ENCODE measurements at places on chromosomes 1 and 21.

DNA sequence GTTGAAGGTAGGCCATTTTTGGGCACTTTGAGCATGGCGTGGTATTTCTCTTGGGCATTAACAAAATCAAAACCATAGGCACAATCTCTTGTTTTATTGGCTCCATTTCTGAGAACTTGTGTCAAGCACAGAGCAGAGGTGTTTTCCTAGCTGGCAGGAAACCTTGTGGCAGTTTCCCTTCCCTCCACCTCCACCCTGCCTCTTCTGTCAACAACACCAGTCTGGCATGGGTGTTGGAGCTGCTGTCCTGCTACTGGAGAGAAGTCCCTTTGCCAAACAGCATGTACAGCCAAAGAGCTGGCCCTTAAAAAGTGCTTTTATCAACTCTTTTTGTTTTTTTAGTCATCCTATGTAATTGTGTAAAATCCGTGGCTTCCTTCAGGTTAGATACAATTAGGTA lies 16.0 kb downstream of the ATP1A1 start:
- no peak for DNase-seq

DNA sequence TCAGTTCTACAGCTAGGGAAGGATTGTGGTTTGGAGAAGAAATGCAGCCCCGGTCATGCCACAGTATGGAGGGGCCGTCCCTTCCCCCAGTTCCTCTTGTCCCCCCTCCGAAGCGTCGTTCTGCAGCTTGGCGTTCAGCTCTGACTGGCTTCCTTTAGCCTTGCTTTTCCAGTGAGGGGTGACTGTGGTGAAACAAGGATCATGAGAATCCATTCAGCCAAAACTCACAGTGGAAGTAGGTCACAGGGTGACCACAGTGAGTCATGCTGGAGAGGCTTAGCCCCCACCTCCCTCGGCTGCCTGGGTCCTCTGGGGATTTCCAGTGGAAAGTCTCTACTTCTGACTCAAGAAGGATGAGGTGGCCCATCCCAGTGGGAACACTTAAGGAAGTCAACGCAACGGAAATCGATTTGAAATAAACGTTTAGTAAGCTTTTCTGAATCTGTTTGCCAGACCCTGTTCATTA lies 37.3 kb upstream of the COL6A2 start:
- DNase-seq: peak; percentile 99

DNA sequence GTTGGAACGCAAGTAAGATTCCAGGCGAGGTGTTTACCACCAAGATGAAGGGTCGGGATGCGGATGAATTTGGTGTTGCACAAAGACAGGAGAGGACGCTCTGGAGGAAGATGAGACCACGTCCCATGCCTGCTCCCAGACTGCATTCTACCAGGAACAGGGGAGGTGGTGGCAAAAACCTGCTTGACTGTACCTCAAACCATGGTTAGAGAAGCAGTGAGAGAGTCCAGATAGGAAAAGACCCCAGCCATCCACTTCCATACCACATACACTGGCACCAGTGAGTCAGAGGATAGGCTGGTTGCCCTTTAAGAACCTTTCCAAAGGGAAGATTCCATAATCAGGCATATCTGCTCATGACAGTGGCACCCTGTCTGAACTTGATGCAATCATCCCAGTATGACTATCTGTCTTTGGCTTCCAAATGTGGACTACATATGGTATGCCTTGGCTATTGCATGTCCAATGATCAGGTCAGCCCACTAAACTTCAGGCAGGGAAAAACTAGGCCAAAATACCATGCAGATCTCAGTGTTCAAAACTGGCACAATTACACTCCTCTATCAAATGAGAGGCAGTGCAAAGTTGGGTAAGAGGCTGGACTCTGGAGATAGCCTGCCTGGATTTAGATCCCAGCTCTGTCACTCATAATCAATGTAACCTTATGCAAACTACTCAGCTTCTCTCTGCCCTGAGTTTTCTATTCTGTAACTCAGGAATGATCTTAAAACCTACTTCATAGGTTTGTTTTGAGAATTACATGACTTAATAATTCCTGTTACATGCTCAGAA lies 20.6 kb downstream of the NPR1 start:
- peak; percentile 46 for DNase-seq

DNA sequence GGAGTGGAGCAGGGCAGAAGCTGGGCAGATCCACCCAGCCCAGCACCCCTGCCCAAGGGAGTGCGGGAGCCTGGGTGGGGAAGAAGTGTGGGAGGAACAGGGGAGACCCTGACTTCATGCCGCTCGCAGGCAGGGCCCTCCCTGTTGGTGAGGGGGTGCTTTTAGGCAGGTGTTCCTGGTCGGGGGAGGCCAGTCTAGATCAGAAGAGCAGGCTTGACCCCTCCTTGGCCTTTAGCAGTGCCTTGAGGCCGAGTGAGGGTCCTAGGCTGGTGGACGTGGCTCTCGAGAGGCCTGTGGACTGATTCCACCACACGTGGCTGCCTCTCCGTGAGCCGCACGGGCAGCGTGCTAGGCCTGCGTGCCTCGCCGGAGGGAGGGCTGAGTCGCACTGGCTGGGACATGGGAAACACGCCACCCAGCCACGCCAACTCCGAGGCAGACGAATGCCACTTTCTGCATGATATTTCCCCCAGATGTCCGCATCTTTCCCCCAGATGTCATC lies 19.4 kb upstream of the COL18A1 start:
- DNase-seq: no peak

DNA sequence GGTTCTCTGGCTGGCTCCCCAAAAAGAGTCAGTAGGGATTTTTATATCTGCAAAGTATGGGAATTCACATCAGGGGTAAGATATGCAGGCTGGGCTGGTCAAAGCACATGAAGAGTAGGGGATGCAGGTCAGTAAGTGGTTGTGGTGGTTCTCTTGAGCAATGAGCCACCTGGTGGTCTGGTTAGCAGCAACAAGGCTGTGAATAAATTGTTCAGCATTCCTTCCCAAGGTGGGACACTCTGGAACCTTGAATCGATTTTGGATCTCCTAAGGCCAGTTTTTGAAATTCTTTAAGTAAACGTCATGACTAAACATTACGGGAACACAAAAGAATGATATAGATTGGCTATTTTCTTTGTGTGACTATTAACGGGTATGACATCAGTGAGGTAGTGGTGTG lies 563.0 kb upstream of the NEGR1 start:
- DNase-seq: peak; percentile 33

GRCh38 chr21:42461881-42462877 lies 33.8 kb downstream of the RSPH1 start:
- no peak for DNase-seq

DNA sequence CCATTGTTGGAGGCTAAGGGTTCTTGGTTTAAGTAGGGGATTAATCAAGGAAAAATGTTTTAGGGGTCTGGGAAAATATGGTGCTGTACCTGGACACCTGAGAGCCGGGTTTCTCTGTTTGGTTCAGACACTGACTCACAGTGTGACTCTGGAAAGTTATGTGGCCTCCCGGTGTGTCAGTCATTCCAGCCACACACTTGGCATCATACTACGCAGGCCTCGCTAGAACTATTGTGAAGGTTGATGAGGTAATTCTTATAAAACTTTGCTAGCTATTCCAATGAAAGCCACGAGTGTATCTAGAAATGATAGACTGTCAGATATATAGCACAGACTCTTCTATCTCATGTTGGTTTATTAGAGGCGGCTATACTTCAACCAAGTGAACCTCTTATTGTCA lies 4.8 kb upstream of the CAMSAP2 start:
- DNase-seq: no peak

DNA sequence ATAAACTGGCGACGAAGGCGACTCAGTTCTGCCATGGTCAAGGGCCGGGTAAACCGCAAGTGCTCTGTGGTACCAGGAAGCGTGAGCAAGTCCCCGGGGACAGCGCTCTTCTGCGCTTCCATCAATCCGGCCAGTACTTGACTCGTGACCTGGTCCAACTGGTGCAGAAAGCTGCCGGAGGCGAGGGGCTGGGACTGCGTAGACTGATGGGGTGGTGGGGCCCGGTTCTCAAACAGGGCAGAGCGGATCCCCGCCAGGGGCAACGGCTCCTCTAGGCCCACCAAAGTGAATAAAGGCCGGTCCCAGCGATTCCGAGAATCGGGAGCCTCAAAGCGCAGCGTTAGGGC lies 852 bp downstream of the KTI12 start:
- peak; percentile 74 for DNase-seq

DNA sequence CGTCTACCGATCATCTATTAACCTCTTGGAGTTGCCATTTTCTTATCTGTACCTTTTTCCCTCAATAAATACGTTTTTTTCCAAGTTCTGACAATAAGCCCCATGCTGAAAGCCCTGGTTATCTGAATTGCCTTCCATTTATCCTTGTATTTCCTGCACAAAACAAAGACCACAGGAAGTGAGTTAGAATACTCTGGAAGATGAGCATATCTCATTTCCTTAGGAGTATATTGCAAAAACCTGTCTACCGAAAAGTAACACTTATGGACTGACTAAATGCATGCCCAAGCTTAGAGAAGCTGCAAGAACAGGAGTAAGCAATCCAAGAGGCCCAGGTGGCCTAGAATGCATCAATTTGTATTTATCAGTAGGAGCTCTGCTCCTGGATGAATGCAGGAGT lies 39.9 kb downstream of the DIRAS3 start:
- peak; percentile 30 for DNase-seq

- DNase-seq: peak; percentile 10
Observed at GRCh38 chr1:67371681-67372080, 58.5 kb downstream of the SERBP1 start.

DNA sequence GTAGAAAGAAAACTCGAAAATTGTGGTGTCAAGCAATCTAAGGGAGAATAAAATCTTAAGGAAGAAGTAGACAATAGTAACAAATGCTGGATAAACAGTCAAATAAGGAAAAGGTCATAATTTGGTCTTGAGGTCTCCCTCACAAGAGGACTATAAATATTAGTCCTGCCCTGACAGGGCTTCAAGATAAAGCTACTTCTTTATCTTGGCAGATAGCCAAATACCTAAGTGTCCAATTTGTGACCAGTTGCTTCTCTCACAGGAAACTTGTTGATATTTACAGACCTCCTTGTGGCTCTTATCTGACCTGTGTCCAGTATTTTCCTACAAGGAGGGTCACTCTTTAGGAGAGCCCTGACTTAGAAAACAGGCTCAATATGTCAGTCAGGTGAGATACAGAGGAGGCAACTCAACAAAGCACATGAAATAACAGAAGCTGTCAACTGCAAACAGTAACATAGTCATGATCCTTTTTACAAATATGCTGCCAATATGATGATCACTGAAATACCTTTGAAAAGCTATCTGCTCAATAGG lies 88.8 kb downstream of the TNNI3K start:
- DNase-seq: no peak

DNA sequence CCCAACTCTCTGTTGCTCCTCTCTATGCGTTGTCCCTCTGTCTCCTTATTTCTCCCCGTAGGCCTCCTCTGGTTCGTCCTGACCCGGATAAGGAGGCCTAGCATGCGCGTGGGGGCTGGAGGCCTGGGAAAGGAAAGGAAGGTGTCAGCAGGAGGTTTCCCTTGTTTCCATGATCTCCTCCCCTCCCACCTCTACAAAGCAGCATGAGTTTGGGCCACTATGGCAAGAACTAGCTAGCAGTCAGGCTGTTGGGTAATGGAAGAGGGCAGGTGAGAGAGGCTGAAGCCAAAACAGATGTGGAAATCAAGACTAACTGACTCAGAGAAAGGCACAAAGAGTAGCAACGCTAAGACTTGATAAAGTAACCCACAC lies 687 bp upstream of the SEMA6C start:
- no peak for DNase-seq

GRCh38 chr1:38523568-38523939 lies 336.0 kb downstream of the RRAGC start:
- DNase-seq: no peak

- peak; percentile 82 for DNase-seq
Observed at GRCh38 chr1:240027059-240027462, 64.6 kb upstream of the FMN2 start.

GRCh38 chr1:180386745-180387367 lies 115.5 kb downstream of the ACBD6 start:
- DNase-seq: no peak

DNA sequence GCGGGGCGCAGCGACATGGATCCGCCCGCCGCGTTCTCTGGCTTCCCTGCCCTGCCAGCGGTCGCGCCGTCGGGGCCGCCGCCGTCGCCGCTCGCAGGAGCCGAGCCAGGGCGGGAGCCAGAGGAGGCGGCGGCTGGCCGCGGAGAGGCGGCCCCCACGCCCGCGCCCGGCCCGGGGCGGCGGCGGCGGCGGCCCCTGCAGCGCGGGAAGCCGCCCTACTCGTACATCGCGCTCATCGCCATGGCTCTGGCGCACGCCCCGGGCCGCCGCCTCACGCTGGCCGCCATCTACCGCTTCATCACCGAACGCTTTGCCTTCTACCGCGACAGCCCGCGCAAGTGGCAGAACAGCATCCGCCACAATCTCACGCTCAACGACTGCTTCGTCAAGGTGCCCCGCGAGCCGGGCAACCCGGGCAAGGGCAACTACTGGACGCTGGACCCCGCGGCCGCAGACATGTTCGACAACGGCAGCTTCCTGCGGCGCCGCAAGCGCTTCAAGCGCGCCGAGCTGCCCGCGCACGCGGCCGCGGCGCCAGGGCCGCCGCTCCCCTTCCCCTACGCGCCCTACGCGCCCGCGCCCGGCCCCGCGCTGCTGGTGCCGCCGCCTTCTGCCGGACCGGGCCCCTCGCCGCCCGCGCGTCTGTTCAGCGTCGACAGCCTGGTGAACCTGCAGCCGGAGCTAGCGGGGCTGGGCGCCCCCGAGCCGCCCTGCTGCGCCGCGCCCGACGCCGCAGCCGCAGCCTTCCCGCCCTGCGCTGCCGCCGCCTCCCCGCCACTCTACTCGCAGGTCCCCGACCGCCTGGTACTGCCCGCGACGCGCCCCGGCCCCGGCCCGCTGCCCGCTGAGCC lies 459 bp downstream of the FOXE3 start:
- no peak for DNase-seq

DNA sequence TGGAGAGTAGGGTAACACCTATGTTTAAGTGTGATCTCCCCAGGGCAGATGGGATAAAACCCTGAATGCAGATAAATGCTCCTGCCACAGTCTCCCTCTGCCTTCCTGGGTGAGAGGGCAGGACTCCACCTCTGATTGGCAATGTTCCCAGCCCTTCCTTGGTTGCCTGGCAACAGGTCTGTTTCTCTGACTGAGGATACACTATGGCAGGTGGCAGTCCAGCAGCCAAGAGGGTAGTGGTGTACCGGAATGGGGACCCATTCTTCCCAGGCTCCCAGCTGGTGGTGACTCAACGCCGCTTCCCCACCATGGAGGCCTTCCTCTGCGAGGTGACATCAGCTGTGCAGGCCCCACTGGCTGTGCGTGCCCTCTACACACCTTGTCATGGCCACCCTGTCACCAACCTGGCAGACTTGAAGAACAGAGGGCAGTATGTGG lies at the start of gene DCDC2B:
TSS of gene DCDC2B (plus strand) at position 199 of the 438 bp plus-strand sequence. CDS start at position 204, 5 bp downstream.
- peak; percentile 54 for DNase-seq

GRCh38 chr1:203556047-203556851 lies 62.3 kb downstream of the OPTC start:
- peak; percentile 56 for DNase-seq

All from ELR (cell line).